ENCODE measurements at places on chromosomes 1 and 21.

DNA sequence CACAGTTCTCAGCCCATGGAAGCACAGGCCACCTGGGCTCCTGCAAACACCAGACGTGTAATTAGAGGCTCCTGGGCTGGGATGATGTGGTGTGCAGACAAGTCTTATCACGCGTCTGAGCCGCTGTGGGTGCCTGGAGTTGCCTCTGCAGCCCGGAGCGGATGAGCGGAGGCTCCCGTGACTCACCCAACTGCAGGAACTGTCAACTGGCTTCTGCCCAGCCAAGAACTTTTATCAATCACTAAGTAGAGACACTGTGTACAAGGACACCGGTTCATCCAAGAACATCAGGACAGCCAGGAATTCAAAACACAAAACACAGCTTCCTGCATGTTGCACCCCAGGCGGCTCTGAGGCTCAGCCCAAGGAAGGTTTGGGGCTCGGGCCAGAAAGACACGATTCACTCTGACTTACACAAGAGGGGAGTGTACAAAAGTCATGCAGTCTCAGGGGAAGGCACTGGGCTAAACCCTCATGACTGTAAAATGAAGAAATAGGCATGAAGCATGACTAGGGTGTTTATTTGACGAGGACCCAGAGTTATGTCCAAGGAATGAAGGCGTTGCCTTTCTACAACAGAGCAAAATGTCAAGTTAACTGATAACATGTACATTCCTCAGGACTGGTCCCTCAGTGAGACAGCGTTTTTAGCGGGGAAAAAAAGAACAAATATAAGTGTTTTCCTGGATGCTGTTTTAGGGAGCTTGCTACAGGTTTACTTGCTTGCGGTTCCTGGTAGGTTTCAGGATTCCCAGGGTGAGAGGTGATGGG lies 21.1 kb downstream of the ERRFI1 start:
- peak; percentile 90 for DNase-seq

GRCh38 chr1:5109633-5110032 lies 455.2 kb downstream of the AJAP1 start:
- no peak for DNase-seq

DNA sequence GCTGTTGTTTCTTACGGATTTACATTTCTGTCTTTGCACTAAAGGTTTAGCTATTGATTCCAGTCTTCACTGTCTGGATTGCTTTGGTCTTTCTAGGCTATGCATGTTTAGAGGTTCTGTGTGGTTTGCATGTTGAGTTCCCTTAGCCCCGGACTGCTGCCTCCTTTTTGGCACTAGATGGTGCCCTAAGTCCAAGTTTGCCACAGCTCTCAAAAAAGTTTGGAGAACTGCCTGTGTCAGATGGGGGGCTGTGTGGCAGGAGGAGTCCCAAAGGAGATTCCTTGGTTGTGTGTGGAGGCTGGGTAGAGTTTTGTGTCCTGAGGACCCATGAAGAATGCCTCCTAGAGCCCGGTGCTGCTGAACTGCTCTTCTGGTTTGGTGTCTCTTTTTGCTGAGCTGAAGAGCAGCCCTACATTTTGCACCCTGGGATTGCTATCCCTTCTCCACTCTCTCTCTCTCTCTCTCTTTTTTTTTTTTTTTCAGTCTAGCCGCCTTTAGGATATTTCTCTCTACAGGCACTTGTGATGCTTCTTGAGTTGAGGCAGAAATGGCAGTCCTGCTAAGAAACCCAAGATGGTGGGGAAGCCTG lies 74.4 kb downstream of the PTGS2 start:
- DNase-seq = no peak

DNA sequence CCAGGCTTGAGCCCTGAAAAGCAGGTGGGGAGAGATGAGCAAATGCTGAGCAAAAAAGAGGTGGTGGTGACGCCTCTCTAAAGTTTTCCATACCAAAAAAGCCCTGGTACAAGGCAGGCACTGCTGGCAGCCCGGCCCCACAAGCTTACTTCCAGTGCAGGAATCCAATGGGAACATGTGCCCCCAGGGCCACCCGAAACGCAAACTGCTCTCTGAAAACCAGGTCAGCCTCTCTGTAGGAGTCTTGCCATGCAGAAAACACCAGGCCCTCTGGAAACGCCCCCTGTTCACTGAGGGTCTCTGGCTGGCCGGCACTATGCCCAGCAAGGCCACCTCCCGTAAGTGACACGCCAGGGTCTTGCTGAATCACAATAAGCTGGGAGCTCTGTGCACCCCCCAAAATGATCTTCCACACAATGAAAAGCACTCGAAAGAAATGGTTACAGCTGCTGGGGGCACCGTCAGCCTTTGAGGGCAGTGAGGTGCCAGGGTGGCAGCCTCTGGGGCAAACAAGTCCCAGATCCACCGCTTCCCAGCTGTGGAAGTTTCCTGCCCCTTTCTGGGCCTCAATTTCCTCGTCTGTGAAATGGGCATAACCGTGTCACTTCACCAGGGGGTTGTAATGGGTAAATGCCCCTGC lies 170.5 kb downstream of the TOMM20 start:
- no peak for DNase-seq

Measured in AG09319 (cell line).